ENCODE measurements at places on chromosomes 7 and 10.
A peak's percentile ranks its signal among the peaks of the same experiment; 100 is the strongest.

DNA sequence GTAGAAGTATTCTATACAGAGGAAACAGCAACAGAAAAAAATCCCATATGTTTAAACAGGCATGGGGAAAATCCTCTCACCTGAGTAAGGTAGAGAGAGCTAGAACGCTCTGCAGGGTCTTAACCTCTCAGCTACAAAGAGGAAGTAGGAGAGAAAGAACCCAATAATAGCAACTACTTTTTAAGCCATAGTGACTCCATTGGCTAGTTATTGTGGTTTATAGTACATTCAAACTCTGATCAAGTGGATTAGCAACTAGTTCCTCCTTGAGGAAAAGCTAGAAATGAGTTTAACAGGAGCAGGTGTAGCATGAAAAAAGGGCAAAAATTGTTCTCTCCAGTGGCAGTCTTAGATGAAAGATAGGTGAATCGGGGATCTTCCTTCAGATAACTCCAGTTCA is 89.7 kb downstream of the HGF start:
- DNase-seq, result no peak

DNA sequence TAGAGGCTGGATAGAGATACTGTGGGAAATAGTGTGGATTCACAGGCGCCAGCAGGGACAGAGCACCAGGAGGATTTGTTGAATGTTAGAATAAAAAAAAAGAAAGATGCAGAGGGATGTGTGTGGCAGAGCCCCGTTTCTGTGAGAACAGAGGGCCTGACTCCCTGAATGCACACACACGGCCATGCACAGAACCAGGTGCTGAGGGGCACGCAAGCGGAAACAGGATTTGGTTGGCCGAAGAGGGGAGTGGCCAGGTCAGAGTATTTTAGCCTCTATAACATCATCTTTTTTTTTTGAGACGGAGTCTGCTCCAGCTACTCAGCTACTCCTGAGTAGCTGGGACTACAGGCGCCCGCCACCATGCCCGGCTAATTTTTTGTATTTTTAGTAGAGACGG is 21.9 kb downstream of the IQCE start:
- DNase-seq, result no peak

- DNase-seq, result no peak
These were observed 92.3 kb downstream of the MAGI2 start for GRCh38 chr7:79361214-79361613.

DNA sequence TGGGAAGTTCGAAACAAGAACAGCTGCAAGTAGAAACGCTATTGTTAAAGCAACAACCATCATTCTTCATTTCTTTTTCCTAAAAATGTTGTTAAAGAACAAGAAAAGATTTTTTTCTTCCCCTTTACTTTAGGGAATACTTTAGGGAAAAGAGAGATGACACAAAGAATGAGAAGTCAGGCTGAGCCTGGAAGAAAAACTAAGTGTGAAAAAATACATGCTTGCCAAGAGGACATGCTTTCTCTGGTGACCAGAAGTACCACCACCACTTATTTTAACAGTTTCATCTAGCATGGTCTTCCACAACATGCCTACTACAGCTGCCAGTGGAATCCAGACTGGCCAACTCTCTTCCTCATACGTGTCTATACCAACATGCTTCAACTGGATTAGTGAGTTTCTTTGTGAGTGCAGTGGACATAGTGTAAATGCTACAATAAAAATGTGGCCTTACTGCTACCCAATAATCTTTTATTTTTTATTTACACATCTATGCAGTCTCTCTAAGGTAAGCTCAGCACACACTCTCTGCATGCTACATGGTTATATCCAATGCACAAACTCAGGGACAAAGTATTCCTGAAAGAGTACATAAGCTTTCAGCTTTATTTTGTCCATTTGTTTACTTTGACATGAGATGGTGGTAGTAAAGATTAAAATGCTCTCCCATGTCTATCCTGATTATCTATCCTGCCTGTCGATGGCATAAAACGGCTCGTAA is 196.2 kb downstream of the TAX1BP1 start:
- DNase-seq, result no peak

DNA sequence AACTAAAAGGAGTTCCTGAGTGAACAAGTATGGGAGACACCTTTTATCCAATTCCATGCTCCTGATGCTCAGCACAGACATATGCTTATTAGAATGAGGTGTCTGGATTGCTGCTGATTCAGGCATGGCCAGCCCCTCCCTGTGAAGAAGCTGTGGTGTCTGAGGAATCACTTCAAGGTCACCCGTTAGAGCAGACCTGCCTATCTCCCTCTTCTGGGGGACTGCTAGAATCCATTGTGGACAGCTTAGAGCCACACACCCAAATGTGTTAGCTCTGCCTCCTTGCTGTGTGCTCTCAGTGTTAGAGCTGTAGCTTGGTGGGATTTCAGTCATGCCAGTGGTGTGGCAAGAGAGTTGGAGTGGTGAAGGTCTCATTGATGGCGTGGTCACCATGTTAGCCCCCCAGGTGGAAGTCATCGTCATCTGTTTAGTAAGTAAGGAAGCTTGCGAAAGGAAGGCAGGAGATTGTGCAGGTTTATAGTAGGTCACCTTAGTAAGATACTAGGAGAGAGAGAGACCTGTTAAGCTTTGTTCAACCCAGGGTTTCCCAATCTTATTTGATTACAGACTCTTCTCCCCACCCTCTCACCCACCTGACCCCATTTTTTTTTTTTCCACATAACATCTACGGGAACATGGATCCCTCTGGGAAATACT is 12.8 kb downstream of the PRXL2A start:
- no peak for DNase-seq

DNA sequence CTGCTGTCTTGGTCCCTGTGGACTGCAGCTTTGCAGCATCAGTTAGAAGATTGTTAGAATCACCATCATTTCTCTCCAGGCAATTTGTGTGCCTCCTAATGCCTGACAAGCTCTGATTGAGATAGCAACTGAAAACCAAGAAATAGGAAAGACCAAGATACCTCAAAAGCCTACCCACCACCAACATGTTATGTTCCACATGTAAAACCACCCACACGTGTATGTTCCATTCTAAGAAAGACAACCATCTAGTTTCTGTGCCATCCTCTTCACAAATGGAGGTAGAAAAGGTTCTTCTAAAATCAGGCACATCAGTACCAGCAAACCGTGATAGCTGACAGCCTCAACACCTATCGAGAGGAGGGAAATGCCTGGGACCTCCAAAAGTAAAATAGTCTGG is 46.9 kb downstream of the TASOR2 start:
- DNase-seq, result no peak

- peak; percentile 13 for DNase-seq
These were observed 52.7 kb upstream of the BTRC start for GRCh38 chr10:101301111-101301731.

- DNase-seq, result no peak
These were observed 173.7 kb downstream of the POM121L12 start for GRCh38 chr7:53209129-53209528.

DNA sequence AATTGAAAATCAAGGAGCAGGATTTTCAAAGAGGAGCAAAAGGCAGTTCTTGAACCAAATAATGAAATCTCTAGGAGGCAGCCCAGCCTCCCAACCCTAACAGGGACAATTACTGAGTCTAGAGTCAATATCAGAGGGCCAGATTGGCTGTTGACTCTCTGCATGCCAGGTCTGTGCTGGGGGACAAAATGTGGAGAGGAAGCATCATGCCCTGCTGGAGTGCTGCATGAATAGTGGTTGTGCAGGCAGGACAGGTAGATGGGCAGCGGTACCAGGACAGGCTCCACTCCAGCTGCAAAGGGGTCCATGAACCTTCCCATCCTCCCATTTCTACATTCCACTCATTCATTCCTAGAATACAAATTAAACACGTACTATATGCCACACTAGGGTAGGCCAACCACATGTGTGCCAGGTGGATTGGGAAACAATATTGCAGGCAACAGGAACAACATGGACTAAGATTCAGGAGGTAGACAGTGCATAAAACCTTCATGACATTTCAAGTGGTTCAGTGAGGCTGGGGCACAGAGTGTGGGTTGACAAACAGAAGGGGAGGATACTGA is 30.4 kb upstream of the MAT1A start:
- no peak for DNase-seq

DNA sequence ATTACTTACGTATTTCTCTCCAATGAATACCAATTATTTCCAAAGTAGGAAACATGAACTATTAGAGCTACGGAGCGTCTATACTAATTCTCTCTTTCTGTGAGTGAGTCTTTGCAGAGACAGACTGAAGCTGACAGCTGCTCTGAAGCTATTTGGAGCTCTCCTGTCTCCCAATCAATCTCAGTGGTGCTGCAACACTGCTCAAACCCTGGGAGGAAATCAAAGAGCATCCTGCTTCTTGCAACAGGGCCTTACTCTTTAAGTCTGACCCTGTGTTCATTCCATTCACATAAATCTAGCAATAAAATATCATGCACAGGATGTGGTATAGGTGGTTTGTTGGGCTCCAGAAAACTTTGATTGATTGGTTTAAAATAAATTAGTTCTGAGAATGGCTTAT is 685.7 kb upstream of the IGFBP3 start:
- DNase-seq, result peak; percentile 49

GRCh38 chr7:91898240-91898992 is 17.9 kb upstream of the MTERF1 start:
- DNase-seq, result no peak

DNA sequence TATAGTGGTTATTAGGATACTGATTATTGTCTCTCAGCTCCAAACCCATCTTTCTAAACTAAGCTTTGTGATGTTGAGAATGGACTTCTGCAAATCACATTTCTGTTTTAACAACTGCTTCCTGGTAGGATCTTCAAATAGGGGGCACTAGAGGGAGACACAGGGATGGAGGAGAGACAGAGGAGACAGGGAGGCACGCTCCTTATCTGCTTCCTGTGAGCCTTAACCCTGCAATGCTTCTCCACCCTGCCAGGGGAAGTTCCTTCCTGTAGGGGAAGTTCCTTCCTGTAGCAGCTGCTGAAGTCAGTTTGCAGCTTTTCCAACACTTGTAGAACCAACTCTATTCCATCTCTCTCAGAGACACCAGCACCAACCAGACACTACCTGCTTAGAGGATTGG is 847.2 kb downstream of the CCSER2 start:
- DNase-seq, result no peak

- DNase-seq, result peak; percentile 70
These were observed 61.4 kb upstream of the ASAH2 start for GRCh38 chr10:50312464-50313437.

DNA sequence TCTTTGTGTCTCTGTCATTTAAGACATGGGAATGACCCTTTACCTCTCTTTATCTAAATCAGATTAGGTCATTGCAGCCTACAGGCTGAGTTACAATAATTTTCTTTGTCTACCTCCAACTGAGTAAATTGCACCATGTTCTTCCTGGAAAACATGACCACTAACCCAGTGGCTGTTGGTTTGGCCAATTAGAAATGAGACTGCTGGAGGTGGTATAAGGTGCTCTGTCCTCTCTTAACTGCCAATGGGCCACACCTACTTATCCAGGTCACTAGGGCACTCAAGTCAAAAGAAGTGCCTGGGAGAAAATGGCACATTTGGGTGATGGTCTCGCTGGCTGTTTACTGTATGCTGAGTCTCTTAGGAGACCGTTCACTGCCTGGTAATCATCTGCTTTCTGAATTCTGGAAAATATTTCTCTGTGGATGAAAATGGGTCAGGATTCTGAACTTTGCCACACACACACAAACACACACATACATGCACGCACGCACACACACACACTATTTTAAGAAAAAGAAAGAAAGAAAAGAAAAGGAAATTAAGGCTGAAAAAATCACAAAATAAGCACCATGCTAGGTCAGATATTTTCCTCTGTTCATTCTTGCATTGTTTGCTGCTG is 16.4 kb downstream of the STAMBPL1 start:
- peak; percentile 31 for DNase-seq

DNA sequence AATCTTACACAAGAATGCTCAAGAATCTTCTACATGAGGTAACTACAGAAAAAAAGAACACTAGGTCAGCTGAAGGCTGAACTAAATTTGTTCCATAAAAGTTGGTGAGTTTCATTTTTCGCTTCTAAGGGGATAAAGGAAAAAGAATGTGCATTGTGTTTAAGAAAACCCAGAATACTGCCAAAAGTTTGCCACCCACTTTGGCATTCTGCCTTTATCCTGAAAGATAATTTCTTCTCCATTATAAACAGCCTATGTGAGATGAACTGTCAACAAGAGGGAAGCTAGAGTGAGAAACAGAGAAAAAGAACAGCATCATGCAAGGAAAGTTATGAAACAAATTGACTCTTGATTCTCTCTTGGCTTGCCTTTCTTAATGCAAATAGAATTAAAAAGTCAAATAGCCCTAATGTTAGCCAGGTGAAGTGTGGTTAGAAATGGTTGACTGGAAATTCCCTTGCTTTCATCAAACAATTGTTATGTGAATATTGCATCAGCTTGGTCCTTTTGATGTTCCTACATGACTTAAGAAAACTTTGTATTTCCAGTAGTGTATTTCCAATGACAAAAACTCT is 25.8 kb downstream of the STEAP1 start:
- DNase-seq, result peak; percentile 61

DNA sequence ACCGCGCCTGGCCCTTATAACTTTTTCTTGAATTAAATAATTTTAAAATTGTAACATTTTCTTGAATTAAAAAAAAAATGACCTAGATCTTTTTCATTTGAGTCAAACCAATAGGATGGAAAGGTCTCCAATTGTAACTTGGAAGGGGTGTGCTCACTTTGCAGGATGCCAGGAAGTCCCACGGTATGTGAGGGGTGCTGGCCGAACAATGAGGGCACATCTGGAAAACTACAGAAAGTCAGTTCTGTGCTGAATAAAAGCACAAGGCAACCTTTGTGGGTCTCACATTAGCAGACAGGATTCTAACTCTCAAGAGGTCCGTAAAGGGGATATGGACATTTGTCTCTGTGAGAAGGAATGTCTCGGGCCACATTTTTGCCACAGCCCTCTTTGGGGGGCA is 52.8 kb upstream of the PDLIM1 start:
- DNase-seq, result no peak

- no peak for DNase-seq
These were observed 5.9 kb downstream of the DUSP5 start for GRCh38 chr10:110503528-110504110.

GRCh38 chr7:140564643-140565042 is 76.0 kb downstream of the DENND2A start:
- no peak for DNase-seq
